ENCODE measurements at places on chromosomes 11 and 22.

GRCh38 chr11:119339589-119340334 is 921 bp downstream of the C1QTNF5 start:
- peak; percentile 93 for DNase-seq

DNA sequence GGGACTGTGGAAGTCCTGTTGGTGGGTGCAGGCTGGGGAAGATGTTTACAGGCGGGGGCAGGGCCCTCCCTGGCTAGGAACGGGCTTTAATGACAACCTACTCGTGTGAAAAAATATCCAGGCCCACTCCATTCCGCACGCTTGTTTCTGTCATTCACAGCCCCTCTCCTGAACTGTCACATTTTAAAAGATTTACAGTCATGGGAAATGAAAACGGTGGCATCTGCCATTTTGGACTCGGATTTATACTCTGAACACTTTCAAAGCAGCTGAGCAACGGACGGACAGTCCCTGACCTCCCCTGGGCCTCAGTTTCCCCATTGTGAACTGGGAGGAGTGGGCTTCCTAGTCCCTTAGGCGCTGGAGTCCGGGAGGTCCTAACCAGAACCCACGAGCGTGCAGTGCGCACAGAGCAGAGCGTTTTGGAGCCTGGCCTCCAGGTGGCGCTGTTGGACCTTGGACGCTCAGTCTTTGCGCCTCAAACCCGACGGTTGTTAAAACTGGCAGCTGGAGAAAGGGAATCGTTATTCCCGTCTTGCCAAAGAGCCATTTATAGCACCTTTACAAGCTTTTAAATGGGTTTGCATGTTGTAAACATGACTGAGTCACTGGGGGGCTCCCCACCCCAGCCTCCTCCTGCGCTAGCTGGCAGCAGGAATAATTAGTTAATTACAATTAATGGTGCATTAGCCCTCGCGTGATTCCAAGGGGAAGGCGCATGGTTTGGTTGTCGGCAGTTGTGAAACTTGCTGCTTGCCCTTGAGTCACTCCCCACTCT is 75.3 kb downstream of the FBLN1 start:
- peak; percentile 90 for DNase-seq

- DNase-seq = no peak
These were observed 36.5 kb downstream of the MADD start for GRCh38 chr11:47306484-47306844.

- no peak for DNase-seq
These were observed 72.8 kb downstream of the TP53I11 start for GRCh38 chr11:44877571-44878497.

DNA sequence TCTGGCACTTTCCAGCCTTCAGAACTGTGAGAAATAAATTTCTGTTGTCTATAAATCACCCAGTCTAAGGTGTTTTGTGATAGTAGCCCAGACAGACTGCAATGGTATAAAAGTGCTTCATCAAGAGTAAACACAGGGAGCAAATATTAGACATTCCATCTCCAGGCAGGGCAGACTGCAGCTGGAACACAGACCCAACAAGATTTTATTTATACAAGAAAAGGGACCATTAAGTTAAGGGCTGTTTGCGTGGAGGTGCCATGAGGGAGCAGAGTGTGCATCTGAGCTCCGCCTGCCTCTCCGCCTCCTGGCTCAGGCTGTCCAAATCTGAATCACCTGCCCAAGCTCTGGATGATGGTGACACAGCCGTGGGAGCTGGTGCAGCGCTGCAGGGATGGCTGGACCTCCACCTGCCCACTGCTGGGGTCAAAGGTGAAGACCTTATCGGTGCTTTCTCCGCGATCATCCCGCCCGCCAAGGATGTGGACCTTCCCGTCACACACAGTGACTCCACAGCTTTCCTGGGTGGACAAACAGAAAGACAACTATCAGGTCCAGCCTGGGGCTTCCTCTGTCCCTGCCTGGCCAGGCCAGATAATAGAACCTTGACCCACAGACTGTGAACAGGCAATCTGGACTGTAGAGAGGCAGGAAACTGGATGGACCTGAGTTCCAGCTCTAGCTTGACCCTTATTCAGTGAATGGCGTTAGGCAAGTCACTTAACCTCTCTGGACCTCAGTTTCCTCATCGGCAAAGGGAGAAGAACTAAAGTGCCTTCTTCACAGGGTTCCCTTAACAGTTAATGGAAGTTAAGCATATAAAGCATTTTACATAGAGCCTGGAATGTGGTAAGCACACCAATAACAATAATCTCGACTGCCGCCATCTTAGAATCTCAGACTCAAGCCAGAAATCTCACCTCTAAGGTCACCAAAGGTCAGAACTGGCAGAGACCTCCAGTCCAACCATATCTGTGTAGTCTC is 10.5 kb downstream of the KLHL35 start:
- DNase-seq = no peak

DNA sequence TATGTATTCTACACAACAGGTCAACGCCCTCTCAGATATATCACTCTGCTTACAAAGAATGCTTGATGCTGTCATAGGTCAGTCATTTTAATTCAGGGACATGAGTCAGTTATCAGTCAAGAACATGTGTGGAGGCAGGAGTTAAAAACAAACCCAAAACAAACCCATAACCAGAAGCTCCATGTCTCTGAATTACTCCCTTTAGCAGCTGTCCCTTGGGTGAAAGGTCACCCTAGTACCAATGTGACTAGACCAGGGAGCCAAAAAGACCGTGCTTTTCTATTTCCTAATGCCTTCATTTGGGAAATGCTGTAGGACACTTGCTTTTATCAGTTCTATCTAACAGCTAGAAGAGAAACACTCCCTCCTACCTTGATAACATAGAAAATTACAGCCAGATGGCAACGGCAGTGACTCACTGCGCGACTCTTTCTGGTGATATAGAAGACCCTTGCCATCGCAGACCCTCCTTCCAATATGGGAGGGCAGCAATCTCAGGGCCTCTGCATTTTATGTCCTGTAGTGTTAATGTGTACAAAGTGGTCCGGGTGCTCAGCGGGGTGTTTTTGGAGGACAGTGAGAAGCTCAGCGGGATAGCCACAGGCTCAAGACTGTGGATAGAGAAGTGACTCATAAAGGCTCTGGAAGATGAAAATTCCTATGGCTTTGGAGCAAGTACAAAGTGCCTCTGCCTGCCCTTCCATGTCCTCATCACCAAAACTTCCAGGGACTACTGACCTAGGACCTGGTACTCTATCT is 24.8 kb downstream of the APOL5 start:
- DNase-seq = no peak

- DNase-seq = no peak
These were observed at the start of gene DBX1 for GRCh38 chr11:20160425-20161229. Gene DBX1 (minus strand): TSS chr11:20160475. CDS start chr11:20160324, 151 bp downstream.

GRCh38 chr11:45994371-45995341 is 72.2 kb downstream of the LARGE2 start:
- DNase-seq = peak; percentile 54

DNA sequence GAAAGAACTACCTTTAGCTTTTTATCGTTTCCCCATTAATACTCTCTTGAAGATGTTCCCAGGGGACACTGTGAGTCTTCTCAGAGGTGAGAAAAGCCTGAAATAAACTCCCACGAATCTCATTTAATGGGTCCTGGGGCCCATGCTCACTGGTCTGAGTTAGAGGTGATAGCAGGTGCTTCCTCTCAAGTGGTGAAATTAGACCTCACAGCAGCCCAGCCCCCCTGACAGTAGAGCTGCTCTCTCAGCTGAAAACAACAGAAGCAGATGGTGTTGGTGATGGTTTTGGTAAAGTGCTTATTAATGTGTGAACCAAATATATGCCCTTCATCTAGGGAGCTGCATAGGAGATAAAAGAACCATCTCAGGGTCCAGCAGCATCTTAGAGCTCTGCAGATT is 76.8 kb upstream of the VPREB1 start:
- DNase-seq = no peak

- no peak for DNase-seq
These were observed 63.3 kb upstream of the ME3 start for GRCh38 chr11:86735451-86736290.

DNA sequence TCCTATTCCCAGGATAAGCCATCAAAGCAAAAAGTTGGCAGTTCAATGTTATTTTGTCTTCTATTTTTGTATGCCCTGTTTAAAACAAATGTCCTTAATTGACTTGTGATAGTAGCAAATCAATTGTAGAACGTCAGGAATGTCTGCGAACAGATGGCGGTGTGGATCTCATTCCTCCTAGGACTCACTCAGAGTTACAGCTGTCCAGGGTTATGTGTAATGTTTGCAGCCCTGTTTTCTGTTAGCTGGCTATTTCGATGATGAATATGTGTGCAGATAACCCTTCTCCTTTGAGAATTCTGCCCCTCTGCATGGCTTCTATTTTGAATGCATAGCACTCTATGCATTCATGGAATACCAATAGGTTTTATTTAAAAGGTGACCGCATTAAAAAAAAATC is 1248.0 kb upstream of the CNTN5 start:
- DNase-seq = no peak

DNA sequence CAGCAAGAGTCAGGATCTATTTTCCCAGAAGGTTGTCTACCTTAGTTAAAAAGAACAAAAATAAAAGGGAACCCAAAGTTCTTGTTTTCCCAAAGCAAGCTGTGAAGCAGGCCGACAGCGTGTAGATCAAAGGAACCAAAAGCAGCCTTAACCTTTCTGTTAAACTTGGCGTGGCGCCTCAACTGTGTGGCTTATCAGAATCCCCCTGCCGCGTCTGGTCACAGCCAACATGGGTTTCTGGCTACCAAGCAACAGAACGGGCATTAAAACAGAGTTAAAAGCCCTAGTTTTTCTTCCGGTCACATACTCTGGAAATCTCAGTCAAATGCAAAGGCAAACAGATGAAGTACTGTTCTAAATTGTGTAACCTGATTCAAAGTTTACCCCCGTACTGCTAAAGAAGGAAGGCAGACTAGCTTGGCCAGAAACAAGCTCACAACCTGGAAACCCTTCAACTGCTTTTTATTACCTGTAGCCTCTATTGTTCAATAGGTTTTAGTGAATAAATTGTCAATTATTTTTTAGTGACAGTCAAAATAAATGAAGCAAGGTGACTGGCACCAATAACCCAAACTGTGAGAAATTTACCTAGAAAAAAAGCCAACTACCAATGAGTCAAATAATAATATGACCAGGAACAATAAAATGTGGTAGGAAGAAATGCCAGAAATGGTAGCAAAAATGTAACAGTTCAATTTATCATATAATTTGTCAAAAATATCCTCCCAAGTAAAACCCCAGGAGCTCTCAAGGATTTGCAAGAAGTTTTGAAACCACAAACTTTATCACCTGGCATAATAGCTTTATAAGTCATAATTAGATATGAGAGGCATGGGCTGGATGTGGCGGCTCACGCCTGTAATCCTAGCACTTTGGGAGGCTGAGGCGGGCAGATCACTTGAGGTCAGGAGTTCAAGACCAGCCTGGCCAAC is 21.4 kb downstream of the CHKA start:
- DNase-seq = no peak

DNA sequence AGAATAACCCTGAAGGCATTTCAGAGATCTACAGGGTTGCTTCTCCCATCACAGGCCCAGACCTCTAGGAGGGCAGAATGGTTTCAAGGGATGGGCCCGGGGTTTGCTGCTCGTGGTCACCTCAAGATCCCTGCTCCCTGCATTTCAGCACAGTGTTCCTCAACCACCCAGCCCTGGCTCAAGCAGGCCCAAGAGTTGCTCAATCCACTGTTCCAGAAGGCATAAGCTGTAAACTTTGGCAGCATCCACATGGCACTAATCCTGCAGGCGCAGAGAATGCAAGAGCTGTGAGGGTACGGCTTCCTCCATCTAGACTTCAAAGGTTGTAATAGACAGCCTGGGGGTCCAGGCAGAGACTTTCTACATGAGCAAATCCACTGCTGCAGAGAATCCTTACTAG is 225.0 kb upstream of the UBASH3B start:
- no peak for DNase-seq

- no peak for DNase-seq
These were observed 133.7 kb downstream of the ETS1 start for GRCh38 chr11:128453444-128454336.

DNA sequence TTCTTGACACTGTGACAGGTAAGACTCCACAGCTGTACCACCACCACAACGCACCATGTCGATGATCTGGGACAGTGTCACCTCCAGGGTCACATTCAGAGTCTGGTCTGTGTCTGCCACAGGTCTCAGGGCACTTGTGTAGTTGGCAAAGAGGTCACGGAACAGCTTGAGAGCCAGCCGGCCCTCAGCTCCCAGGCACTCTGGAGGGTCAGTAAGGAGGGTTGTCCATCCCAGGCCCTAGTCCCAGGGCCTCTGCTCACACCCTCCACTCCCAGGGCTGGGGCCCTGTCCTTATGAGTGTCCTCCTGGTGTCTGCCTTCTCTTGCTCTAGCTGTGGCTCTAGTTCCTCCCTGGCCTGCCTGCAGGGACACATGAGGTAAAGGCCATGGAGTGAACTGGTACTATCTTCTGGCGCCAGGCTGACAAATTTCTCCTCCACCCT is 1.4 kb downstream of the CHRNA10 start:
- DNase-seq = no peak

GRCh38 chr11:61526956-61527731 is 18.6 kb downstream of the LRRC10B start:
- no peak for DNase-seq

DNA sequence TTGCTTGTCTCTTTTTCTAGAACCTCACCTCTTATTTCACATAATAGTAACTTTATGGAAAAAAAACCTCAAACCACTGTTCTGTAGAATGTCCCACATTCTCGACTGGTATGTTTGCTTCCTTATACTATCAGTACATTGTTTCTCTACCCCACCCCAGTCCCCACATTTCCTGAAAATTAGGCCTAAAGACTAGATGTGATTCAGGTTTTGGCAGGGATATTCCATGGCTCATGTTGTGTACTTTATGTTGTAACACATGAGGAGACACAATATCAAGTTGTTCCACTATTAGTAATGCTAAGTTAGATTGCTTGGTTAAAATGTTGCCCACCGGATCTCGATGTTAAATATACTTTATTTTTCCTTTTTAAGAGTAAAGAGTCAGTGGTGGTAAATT is 34.7 kb downstream of the DDIAS start:
- DNase-seq = no peak

DNA sequence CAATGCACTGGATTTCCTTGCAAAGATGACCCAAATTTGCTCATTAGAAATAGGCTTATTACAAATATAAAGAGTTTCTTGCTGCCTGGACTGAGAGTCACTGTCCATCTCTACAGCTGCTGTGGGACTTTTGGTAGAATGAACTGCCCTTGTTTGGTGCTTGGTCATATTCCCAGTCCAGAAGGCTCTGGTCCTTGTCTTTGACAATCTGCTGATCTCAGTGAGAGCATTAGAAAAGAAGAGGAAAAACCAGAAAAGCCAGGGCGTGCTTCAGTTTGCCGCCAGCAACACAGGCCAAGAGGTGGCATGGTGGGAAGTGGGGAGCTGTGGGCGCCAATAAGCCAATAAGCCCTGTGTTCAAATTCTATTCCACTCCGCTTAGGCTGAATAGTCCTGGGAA is 48.2 kb upstream of the PARVA start:
- DNase-seq = no peak

- DNase-seq = no peak
These were observed 36.8 kb downstream of the BARX2 start for GRCh38 chr11:129412494-129412893.

Data from ecto neural progenitor cell (in vitro differentiated cells).